ENCODE measurements at places on chromosomes 7 and 10.

DNA sequence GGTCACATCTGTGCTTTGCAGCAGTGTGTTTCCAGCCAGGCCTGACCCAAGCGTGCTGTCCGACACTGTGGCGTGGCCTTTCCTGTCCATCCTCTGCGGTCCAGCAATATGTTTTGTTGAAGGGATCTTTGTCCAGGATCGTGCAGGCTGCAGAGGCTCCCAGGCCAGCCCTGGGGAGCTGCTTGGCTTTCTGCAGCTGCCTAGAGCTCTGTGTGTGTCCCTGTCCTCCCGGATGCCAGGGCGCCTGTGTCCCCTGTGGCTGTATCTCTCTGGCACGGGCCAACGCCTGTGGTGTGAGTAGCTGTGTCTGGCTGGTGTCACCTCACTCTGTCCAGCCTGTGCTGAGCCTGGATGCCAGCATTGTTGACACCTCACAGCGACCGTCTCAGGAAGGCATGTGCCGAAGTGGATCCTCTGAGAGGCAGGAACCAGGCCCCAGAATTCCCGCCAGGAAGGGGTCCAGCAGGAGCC, 94.5 kb downstream of the INPP5A start:
- no peak for DNase-seq

DNA sequence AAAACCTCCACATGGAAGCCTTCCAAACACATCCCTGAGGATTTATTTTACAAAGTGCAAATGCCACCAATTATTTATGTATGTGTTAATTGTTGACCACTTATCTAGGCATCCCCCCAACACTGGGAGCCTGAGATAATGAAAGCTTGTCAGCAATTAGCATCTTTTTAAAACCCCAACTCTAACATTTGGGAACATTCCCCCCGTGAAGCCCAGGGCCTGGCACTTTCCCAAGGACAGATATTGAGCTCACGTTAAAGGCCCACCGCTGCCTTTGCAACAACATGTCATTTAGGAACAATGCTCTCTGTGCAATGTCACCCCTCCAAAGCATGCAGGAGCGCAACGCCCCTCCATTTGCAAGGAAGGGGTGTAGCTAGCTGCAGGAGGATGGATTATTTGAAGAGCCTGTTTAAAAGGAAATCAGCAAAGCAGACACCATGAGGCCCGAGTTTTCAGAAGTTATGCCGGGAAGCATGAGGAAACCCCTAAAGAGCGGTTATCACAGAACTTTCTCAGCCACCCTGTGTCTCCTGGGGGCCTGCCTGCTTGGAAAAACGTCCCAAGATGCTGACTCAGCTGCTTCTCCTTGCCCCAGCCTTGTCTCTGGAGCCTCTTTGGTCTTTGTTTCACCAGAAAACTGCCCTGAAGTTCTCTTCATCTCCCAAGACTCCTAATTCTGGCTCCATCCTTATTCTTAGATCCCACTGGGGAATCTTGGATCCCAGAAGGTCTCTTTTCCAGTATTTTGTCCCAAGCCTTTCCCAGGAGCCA, 444.1 kb downstream of the GRID1 start:
- no peak for DNase-seq

- DNase-seq: no peak
Observed at GRCh38 chr7:152338561-152338960, 97.2 kb downstream of the KMT2C start.

DNA sequence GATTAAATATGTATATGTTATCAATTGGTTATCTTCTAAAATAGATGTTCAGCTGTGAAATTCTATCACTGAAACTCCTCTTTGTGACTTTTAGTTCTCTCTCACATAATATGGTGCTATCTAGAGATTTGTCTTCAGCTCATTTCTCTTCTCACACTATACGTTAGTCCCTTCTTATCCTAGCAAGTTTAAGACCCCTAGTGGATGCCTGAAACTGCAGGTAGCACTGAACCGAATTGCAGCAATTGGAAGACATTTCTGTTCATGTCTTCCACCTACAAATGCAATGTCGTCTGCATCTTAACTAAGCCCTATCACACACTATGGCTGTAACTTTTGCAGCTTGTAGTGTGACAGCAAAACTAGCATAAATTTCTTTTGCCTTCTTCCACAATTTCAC, 442.7 kb upstream of the POM121L12 start:
- DNase-seq: peak; percentile 6

DNA sequence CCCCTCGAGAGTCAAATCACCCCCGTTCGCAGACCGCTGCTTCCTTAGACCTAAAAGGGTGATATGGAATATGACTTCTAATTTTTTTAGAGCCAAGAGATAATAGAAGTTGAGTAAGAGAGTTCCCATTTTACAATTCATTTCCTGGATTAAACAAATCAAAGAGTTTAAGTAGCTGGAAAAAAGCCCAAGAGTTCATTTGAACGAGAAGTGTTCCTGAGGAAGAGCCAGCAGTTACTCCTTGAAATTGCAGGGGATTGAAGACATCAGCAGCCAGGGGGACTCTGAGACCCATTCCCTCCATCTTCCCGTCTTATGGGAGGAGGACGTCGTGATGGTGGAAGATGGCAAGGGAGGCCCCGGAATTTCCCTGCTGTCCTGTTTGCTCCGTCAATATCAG, 277.0 kb downstream of the WDR11 start:
- DNase-seq: no peak

DNA sequence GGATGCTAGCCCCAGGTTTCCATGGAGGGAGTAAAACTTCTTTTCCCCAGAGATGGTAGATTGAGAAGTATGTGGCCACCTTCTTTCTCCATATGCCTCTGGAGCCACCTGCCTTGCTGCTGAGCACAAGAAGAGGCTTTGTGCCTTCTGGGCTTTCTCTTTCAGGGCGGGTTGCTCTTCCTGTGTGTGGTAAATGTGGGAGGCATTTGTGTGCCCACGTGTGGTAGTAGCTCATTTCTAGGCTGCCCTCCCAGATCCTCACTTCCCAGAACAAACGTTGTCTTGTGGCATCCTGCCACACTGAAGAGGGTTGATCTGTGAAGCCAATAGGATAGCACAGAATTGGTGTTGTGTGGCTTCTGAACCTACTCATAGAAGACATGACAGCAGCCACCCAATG, 342.0 kb upstream of the PODXL start:
- DNase-seq: peak; percentile 11

GRCh38 chr10:17128261-17128660, 1.4 kb downstream of the CUBN start:
- no peak for DNase-seq

- DNase-seq: no peak
Observed at GRCh38 chr7:55569797-55570196, 2.5 kb downstream of the VOPP1 start.

DNA sequence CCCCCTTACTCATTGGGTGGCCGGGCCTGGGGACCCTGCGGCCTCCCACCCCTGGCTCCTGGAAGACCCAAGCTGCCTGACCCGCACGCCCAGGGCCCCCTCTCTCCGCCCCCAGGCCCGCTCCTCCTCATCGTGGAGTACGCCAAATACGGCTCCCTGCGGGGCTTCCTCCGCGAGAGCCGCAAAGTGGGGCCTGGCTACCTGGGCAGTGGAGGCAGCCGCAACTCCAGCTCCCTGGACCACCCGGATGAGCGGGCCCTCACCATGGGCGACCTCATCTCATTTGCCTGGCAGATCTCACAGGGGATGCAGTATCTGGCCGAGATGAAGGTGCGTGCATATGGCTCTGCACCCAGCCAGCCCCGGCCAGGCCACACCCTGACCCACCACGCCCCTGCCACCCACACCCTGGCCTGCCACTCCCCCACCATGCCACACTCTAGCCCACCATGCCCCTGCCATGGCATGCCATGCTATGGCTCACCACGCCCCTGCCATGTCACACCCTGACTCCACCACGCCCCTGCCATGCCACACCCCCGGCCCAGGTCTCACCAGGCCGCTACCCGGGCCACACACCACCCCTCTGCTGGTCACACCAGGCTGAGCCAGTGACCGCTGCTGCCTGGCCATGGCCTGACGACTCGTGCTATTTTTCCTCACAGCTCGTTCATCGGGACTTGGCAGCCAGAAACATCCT, 18.7 kb upstream of the CSGALNACT2 start:
- no peak for DNase-seq

GRCh38 chr10:15841696-15842095, 18.6 kb downstream of the MINDY3 start:
- no peak for DNase-seq

DNA sequence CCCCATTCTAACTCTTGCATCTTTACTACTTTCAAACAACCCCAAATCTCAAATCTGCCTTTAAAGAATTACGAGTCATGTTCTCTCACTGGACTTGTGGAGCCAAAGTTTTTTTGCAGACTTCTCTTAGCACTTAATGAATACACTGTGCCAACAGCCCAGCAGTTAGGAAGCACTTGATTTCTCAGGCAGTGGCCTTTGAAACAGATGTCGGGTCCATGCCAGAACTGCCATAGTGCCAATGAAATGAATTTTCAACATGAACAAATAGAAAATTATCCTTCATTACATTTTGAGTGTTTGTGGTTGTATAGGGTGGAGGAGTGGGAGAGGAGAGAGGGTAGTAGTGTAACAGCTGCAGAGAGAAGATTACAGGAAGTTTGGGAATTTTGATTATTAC, 5.9 kb downstream of the BORCS7 start:
- no peak for DNase-seq

- no peak for DNase-seq
Observed at GRCh38 chr10:86815035-86815617, 58.7 kb downstream of the BMPR1A start.

- no peak for DNase-seq
Observed at GRCh38 chr10:73379064-73379748, 20.5 kb upstream of the CFAP70 start.

- no peak for DNase-seq
Observed at GRCh38 chr7:124062171-124062570, 29.3 kb upstream of the TMEM229A start.

- no peak for DNase-seq
Observed at GRCh38 chr10:689452-690371, at the start of gene DIP2C. Gene DIP2C (minus strand): TSS chr10:689668. CDS start chr10:689578, 90 bp downstream.

GRCh38 chr7:97145068-97145467, 27.6 kb downstream of the SDHAF3 start:
- DNase-seq: peak; percentile 56

DNA sequence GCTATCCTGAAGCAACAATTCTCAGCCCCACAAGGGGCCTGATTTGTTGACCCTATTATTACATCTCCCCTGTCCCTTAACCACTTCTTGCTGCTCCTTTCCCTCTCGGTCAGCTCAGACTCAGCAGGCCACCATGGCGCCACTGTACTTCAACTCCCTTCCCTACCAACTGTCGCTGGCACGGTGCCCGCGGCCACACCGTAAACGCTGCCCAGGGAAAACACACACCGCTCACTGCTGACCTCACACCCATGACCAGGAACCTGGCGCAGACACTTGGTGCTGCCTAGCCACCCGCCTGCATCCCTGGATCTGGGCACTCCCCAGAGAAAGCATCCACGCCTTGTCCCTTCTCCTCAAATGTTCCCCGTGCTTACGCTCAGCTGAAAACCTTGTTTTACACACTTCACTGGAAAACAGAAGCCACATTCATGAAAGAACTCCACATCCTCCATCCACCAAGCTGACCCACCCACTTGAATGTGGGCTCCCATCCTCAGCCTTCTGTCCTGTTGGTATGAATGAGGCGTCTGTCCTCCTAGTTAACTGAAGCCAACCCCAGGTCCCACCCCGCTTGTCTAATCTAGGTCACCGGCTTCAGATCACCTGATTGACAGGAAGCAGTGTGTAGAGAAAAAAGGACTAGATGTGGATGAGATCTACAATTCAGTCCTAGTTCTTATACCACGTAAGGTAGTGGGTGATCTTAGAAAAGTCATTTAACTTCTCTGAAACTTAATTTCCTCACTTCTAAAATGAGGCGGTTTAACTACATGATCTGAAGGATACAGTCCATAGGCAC, 28.5 kb upstream of the CRYGN start:
- DNase-seq: no peak

GRCh38 chr10:3485057-3485686, 299.8 kb downstream of the KLF6 start:
- peak; percentile 63 for DNase-seq

DNA sequence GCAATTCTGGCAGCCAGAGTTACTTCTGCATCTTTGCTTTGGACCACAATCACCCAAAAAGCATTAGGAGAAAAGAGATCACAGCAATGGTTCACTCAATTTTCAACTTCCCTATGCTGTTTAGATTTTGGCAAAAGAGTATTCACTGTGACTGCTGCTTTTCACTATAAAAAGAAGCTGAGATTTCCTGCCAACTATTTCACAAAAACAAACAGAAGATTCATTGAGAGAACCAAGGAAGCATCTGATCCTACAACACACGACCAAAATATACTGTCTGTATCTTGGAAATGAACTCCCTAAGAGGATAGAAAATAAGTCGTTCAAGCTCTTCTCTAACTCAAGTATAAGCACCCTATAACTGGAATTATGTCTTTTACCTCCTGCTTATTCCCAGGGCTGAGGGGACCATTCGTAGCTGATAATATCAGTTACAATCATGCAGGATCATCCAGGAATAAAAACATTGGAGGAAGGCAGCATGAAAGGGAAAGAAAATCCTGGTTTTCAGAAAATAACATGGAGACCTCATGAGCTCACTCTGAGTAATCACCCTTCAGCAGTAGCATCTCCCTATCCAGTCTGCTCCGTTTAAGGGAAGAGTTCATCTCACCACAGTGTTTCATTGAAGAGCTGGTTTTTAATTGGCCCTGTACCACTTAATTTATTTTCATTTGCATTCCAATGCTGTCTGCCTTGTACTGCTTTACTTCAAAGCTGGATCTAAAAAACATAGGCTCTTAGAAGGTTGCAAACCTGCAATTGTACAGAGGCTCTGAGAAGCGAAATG, 256.2 kb downstream of the PAXIP1 start:
- DNase-seq: no peak

DNA sequence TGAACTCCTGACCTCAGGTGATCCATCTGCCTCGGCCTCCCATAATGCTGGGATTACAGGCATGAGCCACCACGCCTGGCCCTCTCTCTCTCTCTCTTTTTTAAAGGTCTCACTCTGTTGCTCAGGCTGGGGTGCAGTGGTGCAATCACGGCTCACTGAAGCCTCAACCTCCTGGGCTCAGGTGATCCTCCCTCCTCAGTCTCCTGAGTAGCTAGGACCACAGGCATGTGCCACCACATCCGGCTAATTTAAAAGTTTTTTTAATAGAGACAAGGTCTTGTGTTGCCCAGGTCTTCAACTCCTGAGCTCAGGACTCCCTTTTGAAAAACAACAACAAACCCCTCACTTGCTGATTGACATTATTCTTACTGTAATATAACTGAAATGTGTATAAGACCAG, 11.6 kb downstream of the PALD1 start:
- DNase-seq: no peak

DNA sequence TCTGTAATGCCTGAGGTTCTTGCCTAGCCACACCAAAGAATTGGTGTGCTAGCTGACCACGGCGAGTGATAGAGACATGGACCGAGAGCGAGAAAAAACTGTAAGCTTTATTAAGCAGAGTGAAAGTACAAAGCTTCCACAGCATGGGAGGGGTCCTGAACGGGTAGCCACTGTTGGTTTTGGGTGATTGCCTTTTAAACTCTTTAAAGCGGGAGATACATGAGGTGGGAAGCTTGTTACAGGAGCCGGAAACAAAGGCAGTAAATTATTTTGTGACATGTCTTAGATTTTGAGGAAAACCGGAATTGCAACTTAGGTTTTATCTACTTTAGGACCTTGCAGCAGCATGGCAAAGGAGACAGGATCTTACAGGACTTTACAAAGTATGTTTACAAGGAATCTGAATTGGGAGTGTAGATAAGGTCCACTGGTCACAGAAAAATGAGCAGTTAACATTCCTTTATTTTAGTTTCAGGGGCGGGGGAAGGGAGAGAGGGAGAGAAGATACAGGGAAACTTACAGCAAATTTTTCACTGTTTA, 252.7 kb upstream of the MBL2 start:
- DNase-seq: no peak

Measured in NB4 (cell line).